ENCODE measurements at places on chromosomes 5 and 9.

GRCh38 chr5:1270426-1270825 lies 24.4 kb downstream of the TERT start:
- H3K4me3 ChIP-seq: no peak overlapping the region
- no peaks in the 10 kb centered on the region for H3K27me3 ChIP-seq
- H3K4me1 ChIP-seq: no peaks in the 10 kb centered on the region

- no peaks in the 10 kb centered on the region for H3K36me3 ChIP-seq
- peaks cover 59% of the 10 kb centered on the region for H3K27me3 ChIP-seq
- H3K27ac ChIP-seq: no peak overlapping the region
These were observed 199.9 kb downstream of the PTTG1 start for GRCh38 chr5:160621526-160621925.

DNA sequence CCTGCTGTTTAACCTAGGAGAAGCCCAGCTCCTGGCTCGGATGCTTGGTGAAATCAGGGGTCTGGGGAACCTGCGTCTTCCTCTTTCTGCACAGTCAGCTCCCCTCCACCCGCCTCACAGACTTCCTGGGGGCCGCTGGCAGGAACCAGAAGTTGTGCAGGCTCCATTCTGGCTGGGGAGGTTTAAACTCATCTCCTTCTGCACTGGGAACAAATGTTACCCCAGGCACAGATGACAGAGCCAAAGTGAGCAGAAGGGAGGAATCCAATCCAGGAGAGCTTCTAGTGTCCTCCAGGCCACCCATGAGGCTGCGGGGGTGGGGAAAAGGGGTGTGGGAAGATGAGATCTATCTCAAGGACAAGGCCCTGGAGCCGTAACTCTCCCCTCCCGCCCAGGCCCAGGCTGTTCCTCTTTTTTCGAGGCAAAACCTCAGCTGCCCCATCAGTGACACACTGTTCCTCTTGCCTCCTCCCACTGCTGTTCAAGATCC lies 31.2 kb downstream of the KCNMB1 start:
- DNase-seq: no peak
- H3K27ac ChIP-seq: no peak overlapping the region
- H3K4me1 ChIP-seq: peaks cover 31% of the 10 kb centered on the region

GRCh38 chr5:151048526-151048925 lies 28.1 kb downstream of the GPX3 start:
- H3K27me3 ChIP-seq: no peaks in the 10 kb centered on the region
- no peak for DNase-seq
- H3K27ac ChIP-seq: no peak overlapping the region
- no peaks in the 10 kb centered on the region for H3K4me1 ChIP-seq

DNA sequence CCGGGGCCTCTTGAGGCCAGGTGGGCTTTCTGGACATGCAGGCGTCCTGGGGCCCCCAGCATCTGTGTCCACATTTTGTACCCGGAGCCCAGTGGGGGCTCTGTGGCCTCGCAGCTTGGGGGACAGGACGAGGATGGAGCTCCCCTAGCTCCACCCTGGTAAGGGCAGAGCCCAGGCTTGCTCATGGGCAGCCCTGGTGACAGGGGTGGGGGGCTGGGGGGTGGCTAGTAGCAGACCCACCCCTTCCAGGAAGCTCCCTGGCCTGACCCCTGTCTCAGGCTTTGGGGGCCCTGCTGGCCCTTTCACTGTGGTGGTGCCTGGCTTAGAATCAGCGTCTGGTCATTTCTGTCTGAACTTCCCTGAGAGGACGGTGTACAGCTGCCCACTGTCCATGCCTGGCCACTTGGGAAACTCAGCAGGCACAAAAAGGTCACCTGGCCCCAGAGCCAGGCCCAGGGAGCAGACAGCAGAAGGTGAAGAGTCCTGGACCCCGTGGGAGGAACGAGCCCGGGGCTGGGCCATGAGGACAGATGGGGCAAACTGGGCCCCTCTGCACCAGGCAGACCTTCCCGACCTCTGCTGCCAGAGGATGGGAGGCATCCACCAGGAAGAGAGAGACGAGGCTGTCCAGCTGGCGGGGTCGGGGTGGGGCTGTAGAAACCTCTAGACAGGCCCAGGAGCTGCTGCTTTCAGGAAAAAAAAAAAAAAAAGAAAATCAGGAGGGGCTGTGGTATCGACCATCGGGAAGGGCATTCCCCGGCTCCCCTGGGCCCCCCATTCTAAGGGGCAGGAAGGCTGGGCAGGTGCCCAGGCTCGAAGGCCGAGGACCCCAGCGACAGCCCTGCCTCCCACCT lies 52.8 kb downstream of the EXD3 start:
- H3K4me3 ChIP-seq: no peak overlapping the region
- H3K4me1 ChIP-seq: peaks cover 4% of the 10 kb centered on the region
- H3K36me3 ChIP-seq: peaks cover 8% of the 10 kb centered on the region
- DNase-seq: no peak
- peak overlapping the region; percentile 85 for H3K27ac ChIP-seq
- no peaks in the 10 kb centered on the region for H3K27me3 ChIP-seq

GRCh38 chr9:89750117-89750791 lies 145.4 kb downstream of the GADD45G start:
- H3K4me3 ChIP-seq: no peak overlapping the region
- H3K36me3 ChIP-seq: no peaks in the 10 kb centered on the region
- no peak for DNase-seq
- H3K27me3 ChIP-seq: no peaks in the 10 kb centered on the region

DNA sequence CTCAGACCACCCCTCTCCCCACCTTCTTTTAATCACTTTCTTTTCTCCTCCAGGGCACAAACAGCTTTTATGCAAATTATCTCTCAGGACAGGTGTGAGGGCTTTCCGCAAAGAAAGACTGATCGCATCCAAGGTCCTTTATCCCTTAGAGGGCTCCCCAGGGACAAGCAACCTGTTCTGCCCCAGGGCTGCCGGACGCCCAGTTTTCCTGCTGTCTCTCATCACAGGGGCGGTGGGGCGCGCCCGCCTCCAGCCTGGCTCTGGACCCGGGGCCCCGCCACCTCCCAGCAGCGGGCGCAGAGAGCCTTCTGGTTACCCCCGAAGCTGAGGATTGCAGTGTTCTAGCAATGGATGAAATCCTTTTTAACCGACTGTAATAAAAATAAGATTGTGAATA lies 266.1 kb downstream of the CWC27 start:
- DNase-seq: no peak
- no peaks in the 10 kb centered on the region for H3K36me3 ChIP-seq
- H3K4me1 ChIP-seq: peaks cover 27% of the 10 kb centered on the region
- peak overlapping the region; percentile 87 for H3K27ac ChIP-seq

DNA sequence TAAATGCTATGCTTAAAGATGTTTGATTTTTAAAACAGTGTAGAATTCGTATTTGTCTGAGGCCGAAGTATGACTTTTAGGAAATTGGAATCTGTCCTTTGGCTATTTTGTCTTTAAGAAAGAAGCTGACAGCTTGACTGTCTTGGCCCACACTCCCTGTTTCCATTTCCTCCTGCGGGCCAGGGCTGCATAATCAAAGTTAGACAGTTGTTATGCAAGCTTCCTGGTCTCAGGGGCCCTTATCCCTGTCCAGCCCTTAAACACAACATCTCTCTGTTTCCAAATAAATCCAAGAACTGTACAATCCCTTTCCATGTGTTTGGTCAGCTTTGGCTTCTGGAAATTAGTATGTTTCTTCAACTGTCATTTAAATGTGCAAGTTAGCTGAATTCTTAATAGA lies 54.6 kb upstream of the ECM2 start:
- peaks cover 7% of the 10 kb centered on the region for H3K36me3 ChIP-seq
- H3K27me3 ChIP-seq: no peaks in the 10 kb centered on the region
- H3K4me1 ChIP-seq: peaks cover 17% of the 10 kb centered on the region
- H3K4me3 ChIP-seq: no peak overlapping the region
- DNase-seq: no peak
- H3K27ac ChIP-seq: peak overlapping the region; percentile 54

- H3K27ac ChIP-seq: no peak overlapping the region
- no peak for DNase-seq
- H3K36me3 ChIP-seq: no peaks in the 10 kb centered on the region
- H3K4me1 ChIP-seq: no peaks in the 10 kb centered on the region
- peaks cover 18% of the 10 kb centered on the region for H3K27me3 ChIP-seq
These were observed 302.6 kb downstream of the KIF4B start for GRCh38 chr5:155316070-155316714.

DNA sequence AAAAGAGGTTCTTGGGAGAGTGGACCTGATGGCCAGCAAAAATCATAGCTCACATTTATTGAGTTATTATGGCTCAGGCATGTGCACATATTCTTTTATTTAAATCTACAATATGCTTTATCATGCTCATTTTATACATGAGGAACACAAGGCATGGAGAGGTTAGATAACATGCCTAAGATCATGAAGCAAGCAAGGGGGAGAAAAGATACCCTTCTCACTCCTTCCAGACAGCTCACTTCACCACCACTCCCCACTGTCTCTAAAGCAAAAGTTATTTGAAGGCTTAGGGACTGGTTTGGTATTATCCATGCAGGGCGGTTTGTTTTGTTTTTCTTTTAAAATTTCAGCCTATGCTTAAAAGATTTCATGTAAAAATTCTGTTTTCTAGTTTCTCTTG lies 59.0 kb upstream of the PDE8B start:
- peaks cover 15% of the 10 kb centered on the region for H3K36me3 ChIP-seq
- no peak overlapping the region for H3K4me3 ChIP-seq
- H3K4me1 ChIP-seq: no peaks in the 10 kb centered on the region

GRCh38 chr5:103487822-103488493 lies 74.6 kb downstream of the NUDT12 start:
- H3K36me3 ChIP-seq: no peaks in the 10 kb centered on the region
- no peak overlapping the region for H3K27ac ChIP-seq
- H3K4me1 ChIP-seq: peaks cover 13% of the 10 kb centered on the region
- no peak overlapping the region for H3K4me3 ChIP-seq

- H3K27me3 ChIP-seq: no peaks in the 10 kb centered on the region
- peaks cover 52% of the 10 kb centered on the region for H3K36me3 ChIP-seq
- H3K4me3 ChIP-seq: no peak overlapping the region
- H3K4me1 ChIP-seq: no peaks in the 10 kb centered on the region
- DNase-seq: no peak
These were observed 15.6 kb downstream of the TEX53 start for GRCh38 chr9:114641967-114642366.

GRCh38 chr9:69332067-69332685 lies 7.2 kb downstream of the ENTREP1 start:
- H3K4me1 ChIP-seq: peaks cover 11% of the 10 kb centered on the region
- no peak for DNase-seq
- peaks cover 19% of the 10 kb centered on the region for H3K27me3 ChIP-seq
- H3K36me3 ChIP-seq: no peaks in the 10 kb centered on the region

- H3K27ac ChIP-seq: no peak overlapping the region
- H3K27me3 ChIP-seq: no peaks in the 10 kb centered on the region
- H3K36me3 ChIP-seq: no peaks in the 10 kb centered on the region
- H3K4me1 ChIP-seq: no peaks in the 10 kb centered on the region
- H3K4me3 ChIP-seq: no peak overlapping the region
These were observed 251.4 kb upstream of the IL12B start for GRCh38 chr5:159581502-159582249.

- H3K4me1 ChIP-seq: peaks cover 19% of the 10 kb centered on the region
- DNase-seq: no peak
These were observed 175.0 kb downstream of the CARTPT start for GRCh38 chr5:71894091-71894490.

Measured in mesothelial cell of epicardium (in vitro differentiated cells).